ENCODE measurements at places on chromosomes 1 and 21.

- no peak for DNase-seq
Observed at GRCh38 chr1:193019442-193020026, 39.6 kb downstream of the UCHL5 start.

GRCh38 chr1:81549588-81550127 is 251.1 kb upstream of the ADGRL2 start:
- no peak for DNase-seq

DNA sequence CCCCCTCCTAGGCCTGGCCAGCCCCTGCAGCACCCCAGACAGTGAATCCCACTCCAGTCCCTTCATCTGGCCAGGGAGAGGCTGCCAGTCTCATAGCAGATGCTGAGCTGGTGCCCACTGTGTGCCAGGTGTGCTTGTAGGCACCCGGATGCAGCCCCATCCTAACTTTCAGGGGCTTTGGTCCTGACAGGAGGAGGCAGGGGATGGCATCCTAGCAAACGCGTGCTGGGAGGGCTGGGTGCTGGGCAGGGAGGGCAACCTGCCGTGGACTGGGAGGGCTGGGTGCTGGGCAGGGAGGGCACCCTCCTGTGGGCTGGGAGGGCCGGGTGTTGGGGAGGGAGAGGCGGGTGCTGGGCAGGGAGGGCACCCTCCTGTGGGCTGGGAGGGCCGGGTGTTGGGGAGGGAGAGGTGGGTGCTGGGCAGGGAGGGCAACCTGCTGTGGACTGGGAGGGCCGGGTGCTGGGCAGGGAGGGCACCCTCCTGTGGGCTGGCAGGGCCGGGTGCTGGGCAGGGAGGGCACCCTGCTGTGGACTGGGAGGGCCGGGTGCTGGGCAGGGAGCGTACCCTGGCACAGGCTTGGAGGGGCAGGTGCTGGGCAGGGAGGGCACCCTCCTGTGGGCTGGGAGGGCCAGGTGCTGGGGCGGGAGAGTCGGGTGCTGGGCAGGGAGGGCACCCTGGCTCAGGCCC is 35.3 kb downstream of the SLC19A1 start:
- no peak for DNase-seq

DNA sequence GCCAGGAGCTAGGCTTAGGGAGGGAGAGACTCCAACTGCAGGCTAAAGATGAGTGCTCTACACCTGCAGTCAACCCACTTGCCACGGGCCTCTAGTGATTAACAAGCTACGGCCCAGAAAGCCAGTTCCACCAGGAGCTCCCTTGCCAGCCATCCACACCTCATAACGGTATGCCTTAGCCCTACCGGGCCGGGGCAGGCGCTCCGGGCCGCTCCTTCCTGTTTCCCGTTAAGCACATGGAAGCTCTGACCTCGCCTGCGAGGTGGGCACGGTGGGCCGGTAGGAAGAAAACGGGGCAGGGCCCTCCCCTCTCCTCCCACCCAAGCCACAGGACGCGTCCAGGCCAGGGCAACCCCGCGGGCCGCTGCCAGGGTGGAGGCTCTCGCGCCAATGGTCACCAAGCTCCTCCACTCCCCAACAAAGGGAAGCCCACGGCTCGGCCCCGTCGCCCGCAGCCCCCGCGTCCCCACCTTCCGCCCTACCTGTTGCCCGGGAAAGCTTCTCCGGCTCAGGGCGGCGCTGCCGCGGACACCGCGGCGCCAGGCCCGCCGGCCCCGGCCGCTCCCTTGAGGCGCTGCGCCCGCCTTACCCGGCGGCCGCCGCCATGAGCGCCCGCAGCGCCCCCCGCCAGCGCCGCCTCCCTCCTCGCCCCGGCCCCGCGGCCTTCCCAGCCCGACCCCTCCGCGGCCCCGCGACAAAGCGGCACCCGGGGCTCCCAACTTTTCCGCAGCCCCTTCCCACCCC is 627 bp downstream of the CERS2 start:
- DNase-seq: peak; percentile 10

DNA sequence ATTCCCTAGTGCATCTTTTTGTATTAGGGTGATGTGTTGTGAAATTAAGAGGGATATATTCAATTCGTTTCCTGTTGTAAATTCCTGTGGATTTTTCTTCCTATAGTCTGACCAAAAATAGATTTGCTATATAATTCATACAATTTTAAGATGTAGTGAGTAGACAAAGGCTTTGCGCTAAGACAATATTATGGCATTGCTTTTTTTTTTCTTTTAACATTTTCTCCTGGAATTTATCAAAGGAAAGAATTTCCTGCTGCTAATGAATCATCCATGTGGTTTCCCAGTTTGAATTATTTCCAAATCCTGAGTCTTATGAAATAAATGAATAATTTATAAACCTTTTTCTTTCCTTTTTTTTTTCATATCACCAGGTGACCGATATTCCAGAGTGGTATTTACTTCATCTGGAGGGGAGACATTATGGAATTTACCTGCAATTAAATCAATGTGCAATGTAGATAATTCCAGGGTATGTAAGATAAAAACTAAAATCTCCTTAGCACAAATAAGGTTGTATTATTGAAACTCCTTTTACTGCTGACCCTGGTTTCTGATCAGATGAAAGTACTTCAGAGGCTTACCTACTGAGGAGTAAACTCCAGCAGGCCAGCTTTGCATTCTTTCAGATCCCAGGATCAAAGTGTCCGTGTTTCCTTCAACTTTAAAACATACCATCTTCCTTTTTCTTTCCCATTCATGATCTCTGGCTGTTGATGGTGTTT is 148.4 kb downstream of the TLR5 start:
- no peak for DNase-seq

DNA sequence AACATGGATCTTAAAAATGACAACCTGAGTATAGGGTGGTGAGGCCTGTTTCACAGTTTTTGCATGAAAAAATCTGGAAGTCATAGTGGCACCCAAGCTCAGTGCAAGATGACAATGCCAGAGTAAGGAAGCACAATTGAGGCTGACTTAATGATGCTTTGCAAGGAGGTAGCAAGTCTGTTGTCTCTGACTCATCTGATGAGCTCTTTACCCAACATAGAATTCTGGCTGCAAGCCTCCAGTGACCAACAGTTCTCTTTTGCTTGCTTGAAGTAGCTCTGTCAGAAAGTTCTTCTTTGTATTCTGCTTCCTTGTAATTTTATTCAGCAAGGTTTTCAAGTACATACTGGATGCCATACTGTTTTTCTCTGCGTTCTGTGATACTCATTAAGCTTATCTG is 117.1 kb downstream of the FOXD2 start:
- no peak for DNase-seq

- no peak for DNase-seq
Observed at GRCh38 chr1:188314557-188315137, 1485.9 kb downstream of the PLA2G4A start.

GRCh38 chr1:2311184-2312032 is 79.9 kb downstream of the MORN1 start:
- peak; percentile 44 for DNase-seq

DNA sequence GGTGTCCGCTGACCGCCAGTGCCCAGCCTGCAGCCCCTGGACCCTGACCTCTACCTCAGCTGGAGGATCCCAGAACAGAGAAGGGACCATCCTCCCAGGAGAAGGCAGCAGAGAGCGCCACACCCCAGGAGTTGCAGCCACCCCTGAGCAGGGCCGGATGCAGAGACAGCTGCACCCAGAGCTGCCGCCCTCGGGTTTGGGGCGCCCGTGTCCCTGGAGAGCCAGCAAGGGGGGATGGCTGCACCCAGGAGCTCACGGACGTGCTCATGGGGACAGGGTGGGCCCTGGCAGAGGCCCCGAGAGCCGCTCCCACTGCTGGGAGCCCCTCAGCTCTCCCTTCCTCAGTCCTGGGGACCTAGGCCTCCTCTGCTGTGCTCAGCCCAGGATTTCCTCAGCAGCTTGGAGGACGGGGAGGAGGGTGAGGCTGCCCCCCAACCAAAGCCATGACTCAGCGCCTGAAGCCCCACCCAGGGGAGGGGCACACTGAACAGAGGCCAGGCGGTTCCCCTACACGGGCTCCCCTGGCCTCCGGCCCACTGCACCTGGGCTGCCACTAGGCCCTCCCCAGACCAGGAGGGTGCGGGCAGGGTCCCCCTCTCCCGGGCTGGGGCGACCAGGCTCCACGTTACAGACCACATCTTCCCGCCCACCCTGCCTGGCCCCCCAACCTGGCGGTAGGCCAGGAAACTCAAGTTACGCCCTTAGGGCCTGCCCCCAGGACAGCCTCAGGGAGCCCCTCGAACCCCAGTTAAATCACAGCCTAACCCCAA is 2.2 kb downstream of the ACAP3 start:
- peak; percentile 39 for DNase-seq

DNA sequence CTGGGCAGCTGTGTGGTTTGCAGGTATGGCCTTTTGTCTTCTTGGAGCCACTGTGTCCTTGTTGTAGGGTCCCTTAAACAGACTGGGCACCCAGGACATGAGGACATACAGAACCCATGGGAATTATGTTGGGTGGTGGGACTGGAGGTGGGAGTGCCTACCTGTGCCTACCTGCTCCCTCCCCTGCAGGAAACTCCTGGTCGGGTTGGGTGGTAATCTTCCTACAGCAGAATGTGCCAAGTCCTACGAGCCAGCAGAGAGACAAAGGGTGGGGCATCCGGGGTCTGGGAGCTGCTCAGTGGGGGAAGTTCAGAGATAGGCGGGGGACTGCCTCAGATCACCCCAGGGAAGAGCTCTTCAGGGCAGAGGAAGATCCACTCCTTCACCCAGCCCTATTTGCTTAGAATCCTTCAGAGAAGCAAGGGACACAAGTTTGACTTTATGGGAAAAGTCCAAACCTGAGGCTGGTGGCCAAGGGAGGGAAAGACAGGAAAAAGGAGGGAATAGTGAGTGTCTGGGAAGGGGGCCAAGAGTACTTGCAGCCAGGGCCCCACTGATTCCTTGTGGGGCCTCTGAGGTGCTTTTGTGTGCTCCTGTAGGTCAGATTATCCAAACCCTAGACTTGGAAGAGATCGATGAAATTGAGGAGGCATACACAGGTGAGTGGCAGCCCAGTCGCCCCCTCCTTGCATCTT is 58.3 kb downstream of the KIF21B start:
- DNase-seq: no peak

GRCh38 chr1:76374086-76374485 is 299.5 kb downstream of the ST6GALNAC3 start:
- no peak for DNase-seq

DNA sequence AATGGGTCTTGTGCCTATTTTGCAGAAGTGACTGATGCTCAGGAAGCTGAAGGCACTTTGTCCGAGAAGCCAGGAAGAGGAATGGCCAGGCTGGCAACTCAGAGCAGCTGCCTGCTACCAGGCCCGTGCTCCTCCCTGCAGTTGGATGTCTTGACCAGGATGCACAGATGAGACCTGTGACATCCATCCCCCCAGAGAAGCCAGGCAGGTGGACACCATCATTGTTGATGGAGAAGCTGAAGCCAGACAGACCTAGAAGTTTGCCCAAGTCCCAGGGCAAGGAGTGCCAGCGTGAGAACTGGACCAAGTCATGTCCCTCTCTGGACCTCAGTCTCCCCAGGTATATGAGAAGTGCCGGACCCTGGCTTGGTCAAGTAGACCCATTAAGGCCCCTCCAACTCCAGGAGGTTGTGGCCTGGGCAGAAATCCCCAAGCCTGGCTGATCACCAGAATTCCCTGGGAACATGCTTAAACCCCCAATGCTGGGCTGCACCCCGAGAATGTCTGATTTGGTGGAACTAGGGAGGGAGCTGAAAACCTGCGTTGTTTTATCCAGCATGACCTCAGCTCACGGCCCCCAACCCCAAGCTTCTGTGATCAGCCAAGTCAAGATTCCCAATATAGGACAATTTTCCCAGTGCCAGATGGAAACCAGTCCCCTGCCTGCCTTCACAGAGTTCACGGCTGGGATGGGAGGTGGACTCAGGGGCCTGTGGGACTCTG is 82.4 kb downstream of the CAMK2N1 start:
- DNase-seq: no peak

GRCh38 chr1:203596673-203597210 is 29.9 kb upstream of the ATP2B4 start:
- no peak for DNase-seq

DNA sequence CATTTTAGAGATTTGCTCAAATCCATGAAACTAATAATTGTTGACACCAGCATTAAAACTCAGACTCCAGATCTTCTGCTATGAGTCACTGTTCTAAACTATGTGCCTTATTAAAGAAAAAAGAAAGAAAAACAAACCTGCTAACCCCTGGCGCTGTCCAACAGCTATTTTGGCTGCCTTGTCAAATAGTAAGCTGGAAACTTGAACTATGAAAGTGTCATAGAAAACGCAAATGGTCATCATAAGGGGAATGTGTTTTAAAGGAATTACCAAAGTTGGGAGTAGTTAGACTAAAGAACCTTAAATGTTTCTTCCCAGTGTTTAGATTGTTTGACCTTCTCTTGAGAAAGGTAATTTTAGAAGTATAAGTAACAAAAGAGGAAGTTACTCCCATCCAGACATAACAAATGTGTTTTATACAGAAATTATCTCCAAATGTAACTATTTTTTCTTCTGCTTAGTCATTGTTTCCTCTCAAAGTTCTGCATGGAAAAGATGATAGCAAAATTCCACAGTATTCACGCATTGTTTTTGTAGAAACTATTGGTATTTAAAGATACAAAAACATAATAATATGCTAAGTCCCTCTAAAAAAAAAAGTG is 272.4 kb downstream of the TPR start:
- no peak for DNase-seq

DNA sequence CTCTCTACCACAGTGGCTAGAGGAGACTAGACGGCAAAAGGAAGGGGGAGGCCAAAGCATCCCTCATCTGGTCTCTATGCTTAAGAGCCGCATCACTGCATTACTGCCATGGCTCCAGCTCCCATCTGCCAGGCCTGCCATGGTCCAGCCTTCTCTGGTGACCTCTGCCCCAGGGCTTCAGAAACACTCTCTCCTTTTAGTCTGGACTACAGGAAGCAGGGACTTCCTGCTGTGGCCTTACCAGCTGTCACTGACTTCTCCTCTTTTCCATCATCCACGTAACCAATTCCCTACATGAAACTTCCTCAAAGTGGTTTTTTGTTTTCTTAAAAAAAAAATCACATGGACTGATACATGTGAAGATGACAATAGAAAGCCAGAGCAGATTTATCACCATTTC is 323.1 kb upstream of the NFIA start:
- DNase-seq: no peak

DNA sequence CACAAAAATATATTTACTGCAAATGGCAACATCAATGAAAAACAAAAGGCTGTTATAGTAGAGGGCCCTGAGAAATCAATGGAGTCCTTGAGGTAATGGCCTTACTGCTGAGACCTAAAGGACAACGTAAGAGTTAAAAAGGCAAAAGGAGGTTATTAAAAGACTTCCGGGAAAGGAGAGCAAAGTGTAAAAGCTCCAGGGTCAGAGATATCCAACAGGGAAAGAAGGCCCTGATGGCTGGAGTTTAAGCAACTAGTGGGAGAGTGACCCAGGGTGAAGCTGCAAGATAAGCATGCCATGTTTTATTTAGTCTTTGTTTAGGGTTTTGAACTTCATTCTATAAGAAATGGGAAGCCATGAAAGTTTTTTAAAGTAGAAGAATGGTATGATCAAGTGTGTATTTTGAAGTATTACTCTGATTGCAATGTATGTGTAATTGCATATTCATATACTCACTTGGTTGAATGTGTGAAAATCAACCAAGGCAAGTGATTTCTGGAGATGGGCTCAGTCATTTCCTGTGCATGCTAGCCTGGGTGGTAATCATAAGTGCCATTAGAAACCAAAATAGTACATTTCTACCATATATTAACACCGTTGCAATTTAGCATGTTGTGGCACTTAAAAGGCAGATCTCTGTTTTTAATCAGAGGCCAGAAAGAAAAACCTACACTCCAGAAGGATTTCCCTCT is 5.3 kb upstream of the DPYD start:
- DNase-seq: no peak
